Osteoblast (primary cell): ENCODE measurements at places on chromosomes 7 and 10. TPM values are rescaled to one million over a fixed set of nuclear protein-coding genes. Genes with fewer than 3 reads are reported as not detected.

UNC5B gene
- 90.8 and 135 TPM in 2 replicates for total RNA-seq

LRRD1 gene
- total RNA-seq, result 0.29 and 0.36 TPM in 2 replicates

A1CF gene
- not detected in 2 replicates for total RNA-seq

ZNF394 gene
- total RNA-seq, result 32.1 and 34.7 TPM in 2 replicates

MMS19 gene
- 60.4 and 63.0 TPM in 2 replicates for total RNA-seq

SVIL gene
- total RNA-seq, result 36.9 and 122 TPM in 2 replicates

MMP21 gene
- not detected in 2 replicates for total RNA-seq

ZNHIT1 gene
- total RNA-seq, result 64.4 and 66.0 TPM in 2 replicates
